CD4-positive, alpha-beta T cell treated with Interferon alpha-2 for 1 hour (primary cell): ENCODE measurements at places on chromosomes 7 and 10.

DNA sequence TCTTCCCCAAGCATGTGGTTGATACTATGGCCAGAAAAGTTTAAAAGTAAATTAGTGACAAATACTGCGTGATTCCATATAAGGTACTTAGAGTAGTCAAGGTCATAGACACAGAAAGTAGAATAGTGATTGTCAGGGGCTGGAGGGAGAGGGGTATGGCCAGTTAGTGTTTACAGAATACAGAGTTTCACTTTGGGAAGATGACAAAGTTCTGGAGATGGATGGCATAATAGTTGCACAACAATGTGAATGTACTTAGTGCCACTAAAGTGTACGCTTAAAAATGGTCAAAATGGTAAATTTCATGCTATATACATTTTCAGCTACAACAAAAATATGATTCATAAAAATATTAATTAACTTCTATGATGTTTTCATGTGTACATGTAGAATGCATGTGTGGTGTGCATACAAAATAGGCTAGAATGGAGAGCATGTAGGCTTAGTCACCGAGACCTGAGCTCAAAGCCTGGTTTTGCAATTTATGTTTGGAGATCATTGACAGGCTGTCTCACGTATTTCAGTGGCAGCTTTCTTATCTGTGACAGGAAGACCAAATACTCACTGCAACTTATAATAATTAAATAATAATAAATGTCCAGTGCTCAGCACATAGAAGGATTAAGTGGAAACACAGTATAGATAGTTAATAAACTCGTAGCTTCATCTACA lies 625.6 kb downstream of the SUGCT start:
- no peak for DNase-seq

DNA sequence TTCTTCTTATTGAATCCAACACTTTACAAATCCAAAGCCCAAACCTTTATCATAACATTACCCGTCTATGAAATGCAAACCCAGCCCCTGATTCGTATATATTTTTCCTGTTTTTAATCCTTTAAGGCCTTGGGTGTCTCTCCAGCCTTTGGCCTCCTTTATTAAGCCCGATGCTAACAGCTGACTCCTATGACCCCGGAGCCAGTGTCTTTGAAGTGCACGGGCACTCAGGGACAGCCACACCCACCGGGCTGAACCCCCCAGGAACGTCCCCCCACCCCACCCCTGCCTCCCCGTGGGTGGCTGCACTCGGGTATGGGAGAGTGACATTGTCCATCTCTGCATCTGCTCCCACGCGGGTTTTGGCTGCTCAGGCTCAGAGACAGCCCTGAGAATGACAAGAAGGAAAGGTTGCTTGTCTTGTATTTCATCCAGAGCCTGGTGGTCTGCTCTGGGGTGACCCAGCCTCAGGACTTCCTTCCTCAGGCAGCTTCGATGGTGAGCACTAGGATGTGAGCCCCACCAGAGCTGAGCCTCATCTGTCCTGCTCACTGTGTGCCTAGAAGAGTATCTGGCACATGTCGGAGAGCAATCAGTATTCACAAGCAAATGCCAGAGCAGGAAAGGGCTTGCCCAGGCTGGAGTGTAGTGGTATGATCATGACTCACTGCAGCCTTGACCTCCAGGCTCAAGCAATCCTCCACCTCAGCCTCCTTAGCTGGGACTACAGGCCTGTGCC lies 210.4 kb downstream of the SKIDA1 start:
- DNase-seq = no peak

DNA sequence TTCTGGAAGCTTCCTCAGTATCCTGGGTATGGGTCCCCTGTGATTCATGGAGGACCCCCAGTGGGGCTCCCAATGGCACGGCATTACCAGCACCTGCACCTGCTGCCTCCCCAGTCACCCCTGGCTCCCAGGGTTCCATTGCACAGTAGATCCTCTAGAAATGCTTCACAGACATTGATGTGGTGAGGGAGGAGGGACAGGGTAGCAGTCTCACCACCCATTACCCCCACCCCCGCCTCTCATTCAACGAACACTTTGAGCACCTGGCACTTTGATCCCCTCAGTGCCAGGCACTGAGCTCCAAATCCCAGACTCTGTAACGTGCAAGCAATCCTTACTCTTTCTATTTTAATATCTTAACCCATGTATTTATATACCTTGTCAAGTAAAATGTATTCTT lies 26.8 kb upstream of the PSAP start:
- DNase-seq = no peak

DNA sequence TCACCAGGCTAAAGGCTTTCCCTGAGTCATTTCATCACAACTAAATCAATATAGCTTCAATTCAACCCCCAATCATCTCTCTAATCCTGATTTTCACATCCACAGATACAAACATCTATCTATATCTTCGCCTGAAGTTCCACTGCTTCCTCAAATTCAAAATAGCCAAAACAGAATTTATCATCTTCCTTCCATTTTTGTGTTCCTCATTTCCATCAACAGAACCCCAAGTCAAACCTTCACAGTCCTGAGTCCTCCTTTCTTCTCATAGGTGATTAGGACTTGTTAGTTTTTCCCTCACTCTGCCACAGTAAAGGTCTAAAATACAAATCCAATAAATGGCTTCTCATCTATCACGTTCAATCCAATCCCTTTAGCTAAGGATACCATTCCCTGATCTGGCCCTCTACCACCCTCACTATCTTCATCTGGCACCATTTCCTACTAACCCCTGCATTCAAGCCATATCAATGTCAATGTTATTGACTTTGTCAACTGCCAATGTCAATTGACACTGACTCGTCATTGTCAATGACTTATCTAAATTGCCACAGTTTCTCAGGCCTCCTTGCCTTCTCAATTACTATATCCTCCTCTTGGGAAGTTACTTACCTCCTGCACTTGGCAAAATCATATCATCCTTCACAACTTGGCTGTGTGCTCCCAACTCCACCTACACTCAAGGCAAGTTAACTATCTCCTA lies 2.6 kb downstream of the HYCC1 start:
- DNase-seq = no peak

- no peak for DNase-seq
Measured at GRCh38 chr10:26801831-26802230, 58.9 kb downstream of the ABI1 start.

DNA sequence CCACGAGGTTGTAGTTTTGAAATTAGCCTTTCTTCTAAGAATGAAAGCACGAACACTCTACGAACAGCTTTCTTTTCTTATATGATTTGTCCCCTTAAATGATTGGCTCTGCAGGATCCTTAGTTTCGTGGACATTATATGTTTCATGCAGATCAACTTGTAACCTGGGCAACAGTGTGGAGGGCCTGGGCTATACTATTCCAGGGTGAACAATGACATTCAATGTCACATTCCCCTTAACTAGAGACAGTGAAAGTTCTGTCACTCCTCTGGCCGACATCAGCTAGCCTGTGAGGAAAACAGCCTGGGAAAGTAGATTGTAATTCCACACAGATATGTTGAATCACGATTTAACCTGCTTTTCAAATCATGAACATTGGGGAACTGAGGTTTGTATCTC lies 23.4 kb downstream of the TAS2R16 start:
- DNase-seq = no peak

GRCh38 chr10:85612378-85612775 lies 754.2 kb downstream of the GRID1 start:
- DNase-seq = peak; percentile 24

DNA sequence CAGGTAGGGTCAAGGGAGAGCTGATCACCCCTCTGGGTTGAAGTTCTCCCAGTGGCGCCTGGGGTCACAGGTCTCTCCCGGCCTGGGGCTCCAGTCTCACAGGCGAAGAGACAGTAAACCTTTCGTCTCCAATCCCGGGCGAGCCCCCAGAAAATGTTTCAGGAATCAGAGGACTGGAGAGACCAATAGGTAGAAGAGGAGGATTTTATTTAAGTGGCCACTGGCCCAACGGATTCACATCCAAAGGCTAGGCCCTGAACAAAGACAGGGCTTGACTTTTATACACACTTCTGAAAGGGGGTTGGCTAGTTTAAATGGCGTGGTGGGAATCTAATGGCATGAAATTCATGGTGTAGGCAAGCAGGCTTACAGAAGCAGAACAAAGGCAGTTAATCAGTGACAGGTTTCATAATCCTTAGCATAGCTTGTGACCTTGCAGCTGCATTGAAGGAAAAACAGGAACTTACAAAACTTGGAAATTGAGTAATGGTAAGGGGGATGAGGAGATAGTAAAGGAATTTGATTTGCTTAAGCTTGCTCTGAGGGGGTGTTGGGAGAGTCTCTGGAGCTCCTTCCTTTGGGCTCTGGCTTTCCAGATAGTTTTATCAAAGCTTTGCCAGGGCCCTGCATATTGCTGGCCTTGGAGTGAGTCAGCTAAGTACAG lies 105.5 kb downstream of the TRIM24 start:
- no peak for DNase-seq

GRCh38 chr10:2754943-2755342 lies 312.4 kb upstream of the PFKP start:
- no peak for DNase-seq

DNA sequence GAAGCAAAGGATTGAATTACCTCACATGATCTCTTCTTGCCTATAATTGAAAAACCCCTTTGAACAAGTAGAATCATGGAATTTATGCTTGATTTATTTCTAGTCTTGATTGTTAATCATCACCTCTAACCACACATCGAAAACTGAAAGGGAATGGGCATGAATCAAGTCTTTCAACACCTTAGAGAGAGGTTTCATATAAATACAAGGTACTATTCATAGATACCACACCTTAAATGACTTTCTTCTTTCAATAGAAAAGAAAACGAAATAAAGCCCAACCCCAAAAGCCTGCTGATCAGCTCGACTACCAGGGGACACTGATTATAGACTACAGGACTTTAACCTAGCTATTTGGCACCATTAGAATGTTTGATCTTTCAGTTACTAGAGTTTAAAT lies 128.6 kb upstream of the PTPRZ1 start:
- no peak for DNase-seq

DNA sequence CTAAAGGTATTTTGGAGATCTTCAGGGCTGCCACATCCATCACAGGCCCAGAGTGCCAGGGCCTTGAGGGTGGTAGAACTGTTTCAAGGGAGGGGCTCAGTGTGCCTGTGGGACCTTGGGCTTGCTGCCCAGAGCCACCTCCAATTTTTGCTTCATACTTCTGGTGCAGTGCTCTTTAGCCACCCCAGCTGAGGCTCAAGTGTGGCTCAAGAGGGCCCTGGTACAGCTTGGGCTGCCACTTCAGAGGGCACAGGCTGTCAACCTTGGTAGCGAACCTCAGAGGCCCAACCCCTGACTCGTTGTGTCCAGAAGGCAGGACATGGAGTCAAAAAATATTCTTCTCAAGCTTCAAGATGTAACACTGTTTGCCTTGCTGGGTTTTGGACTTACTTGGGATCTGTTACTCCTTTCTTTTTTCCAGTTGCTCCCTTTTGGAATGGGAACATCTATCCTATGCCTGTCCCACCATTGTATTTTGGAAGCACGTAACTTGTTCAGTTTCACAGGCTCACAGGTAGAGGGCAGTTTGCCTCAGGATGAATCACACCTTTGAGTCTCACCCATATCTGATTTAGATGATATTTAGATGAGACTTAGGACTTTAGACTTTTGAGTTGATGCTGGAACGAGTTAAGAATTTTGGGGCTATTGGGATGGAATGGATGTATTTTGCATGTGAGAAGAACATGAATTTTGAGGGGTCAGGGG lies 224.8 kb downstream of the RPS24 start:
- DNase-seq = no peak

DNA sequence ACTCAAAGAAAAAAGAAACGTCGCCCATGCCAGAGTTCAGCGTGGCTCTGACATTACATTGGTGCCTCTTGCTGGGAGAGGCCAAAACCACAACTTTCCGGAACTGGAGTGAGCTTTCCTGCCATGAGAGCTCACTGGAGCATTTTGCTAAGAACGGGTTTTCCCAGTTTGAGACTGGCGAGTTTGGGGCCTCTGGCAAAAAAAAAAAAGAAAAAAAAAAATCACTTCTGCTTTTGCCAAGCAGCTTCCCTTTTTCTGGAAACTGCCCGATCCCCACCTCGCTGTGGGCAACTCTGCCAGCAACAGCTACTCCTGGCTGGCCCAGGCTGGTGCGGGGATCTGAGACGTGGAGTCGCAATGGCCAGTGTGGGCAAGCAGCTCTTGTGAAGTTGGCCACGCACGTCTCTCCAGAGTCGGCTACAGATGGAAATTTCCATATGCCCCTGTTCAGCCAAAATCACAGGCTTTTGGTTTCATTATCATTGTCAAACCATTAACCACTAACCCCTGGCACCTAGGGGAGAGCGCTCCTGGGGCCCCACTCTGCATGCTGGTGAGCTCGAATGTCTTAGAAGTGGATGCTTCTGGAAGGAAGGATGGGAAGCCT lies 25.7 kb downstream of the PRKAG2 start:
- DNase-seq = peak; percentile 25

GRCh38 chr10:35946556-35946955 lies 304.5 kb upstream of the FZD8 start:
- DNase-seq = no peak

GRCh38 chr10:114708717-114709335 lies 50.8 kb upstream of the ABLIM1 start:
- DNase-seq = no peak

DNA sequence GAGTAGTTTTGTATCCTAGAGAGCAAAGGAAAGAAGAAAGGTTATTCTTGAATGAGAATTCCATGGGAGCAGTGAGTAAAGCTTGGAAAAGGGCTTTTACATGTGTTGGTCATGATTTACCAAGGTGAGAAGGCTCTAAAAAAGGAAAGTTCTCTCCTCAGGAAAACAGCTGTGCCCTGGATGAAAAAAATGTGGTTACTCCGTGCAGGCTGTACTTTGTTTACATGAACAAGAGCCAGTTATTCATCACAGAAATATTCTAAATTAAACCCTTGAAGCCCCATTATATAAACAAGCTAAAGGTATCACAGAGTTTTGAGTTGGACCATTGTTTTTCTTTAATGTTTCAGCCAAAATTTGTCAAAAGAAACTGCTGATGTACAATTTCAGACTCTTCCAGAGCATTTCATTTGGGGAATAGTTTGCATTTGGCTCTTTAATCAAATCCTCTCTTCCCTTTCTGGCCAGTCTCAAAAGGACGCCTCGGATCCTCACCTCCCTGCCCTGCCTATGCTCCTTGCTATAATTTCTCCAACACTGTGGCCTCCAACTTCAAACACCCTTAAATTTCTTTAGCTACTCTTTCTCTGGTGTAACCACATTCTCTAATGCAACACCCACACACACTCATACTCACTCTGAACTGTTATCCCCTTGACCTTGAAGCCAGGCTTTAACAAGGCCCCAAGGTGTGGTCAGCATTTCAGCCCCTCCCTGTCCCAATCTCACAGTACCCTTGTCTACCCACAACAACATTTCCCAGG lies 47.4 kb downstream of the AFAP1L2 start:
- no peak for DNase-seq
